ENCODE measurements at places on chromosomes 2 and 18.
A peak's percentile ranks its signal among the peaks of the same experiment; 100 is the strongest.

DNA sequence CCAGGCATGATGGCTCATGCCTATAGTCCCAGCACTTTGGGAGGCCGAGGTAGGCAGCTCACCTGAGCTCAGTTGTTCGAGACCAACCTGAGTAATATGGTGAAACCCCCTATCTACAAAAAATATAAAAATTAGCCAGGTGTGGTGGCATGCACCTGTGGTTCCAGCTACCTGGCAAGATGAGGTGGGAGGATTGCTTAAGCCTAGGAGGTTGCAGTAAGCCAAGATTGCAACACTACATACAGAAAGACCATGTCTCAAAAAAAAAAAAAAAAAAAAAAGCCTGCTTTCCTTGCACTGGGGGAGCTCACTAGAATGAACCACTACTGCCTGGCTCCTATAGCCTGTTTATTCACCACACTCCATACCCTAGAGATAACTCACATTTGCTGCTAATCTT is 7.4 kb upstream of the MAT2A start:
- DNase-seq, result no peak

DNA sequence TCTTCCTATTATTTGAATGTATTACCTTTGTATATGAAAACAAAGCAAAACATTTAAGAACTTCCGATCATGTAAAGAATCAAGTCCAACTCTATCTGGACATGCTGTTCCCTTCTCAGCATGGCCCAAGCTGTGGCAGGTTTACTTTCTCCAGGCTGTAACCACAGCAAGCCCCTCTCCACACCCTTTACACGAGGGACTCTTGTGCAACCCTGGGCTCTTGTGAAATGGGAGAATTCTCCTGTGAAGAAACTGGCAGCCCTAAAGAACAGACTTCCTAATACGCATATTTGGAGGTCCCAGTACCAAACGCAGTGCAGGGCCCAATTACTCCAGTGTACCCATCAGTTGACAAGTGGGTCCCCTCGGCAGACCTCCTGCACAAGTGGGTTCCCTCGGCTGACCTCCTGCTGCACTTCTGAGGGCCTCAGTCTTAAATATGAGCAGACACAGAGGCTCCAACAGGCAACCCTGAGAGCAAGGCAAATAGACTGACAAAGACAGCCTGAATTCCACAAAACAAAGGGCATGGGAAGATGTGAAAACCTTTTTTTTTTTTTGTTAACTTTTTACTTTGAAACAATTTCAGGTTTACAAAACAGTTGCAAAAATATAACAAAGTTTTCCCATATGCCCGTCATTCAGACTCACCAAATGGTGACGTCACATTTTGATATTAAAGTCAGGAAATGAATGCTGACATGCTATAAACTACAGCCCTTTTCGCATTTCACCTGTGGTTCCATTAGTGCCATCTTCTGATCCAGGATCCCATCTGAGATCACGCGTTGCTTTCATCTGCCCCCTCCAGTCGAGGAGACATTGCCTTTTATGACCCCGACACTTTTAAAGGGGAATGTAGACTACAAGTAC is 78.2 kb downstream of the FBXO15 start:
- no peak for DNase-seq

GRCh38 chr2:36376319-36376765 is 20.8 kb downstream of the CRIM1 start:
- DNase-seq, result no peak

DNA sequence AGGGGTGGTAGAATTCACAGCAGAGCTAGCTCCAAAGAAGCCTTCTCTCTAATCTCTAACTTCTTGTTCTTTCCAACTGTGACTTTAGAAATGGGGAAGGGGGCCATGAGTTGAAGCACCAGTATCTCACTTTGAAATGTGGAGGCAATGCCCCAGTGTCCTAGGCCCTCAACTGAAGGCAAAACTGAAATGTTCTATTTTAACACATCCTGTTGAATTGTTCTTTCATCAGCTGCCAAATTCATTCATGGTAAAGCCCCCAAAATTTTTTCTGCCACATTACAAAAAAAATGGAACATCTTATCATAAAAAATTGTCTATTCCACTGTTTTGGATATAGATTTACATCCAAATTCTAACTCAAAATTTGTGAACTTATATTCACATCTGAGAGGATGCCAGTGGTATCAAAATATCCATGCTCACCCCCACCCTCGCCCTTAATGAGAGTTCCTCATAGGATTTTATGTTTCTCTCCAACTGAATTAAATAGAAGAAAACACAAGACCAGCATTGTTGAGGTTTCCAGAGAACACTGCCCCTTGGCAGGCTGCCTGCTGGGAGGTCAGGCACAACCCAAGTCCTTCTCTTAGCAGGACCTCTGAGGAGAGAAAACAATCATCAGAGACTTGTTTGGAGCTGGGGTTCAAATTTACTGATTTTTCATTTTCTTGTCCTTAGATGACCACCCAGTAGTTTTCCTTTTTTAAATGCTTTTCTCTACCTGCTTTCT is 147.4 kb upstream of the PGAP1 start:
- no peak for DNase-seq

GRCh38 chr2:125427721-125428315 is 1228.1 kb upstream of the GYPC start:
- DNase-seq, result no peak

DNA sequence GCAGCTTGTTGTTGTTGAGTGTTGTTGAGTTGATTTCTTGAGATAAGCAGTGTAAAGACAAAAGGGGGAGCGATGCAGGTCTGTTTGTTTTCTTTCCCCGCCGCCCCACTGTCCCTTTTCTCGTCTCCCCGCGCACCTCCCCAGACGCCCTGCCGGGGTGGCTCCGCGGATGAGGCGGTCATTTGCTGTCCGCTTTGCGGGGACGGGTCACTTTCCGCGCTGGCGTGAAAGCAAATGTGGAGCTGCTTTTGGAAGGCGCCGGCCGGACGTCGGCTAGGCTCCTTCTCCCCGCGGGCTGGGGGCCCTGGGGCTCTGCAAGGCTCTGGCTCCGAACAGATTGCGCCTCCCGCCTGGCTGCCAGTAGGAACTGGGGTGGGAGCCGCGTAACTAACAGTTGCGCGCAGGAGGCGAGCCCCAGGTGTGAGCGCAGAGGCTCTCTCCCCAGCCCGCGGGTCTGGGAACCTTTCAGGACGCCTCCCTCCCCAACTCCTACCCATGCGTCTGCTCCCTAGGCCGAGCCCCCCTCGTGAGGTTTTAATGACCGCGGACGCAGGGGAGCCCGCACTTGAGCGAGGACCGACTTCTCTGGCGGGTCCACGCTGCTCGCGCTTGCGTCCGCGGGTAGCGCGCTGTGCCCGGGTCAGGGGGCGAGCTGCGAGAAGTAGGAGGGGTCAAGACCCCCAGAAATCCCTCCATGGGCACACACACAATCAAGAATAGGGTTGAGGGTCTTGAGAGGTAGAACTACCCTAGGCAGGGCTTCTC is 146.6 kb downstream of the MEIS1 start:
- peak; percentile 47 for DNase-seq

DNA sequence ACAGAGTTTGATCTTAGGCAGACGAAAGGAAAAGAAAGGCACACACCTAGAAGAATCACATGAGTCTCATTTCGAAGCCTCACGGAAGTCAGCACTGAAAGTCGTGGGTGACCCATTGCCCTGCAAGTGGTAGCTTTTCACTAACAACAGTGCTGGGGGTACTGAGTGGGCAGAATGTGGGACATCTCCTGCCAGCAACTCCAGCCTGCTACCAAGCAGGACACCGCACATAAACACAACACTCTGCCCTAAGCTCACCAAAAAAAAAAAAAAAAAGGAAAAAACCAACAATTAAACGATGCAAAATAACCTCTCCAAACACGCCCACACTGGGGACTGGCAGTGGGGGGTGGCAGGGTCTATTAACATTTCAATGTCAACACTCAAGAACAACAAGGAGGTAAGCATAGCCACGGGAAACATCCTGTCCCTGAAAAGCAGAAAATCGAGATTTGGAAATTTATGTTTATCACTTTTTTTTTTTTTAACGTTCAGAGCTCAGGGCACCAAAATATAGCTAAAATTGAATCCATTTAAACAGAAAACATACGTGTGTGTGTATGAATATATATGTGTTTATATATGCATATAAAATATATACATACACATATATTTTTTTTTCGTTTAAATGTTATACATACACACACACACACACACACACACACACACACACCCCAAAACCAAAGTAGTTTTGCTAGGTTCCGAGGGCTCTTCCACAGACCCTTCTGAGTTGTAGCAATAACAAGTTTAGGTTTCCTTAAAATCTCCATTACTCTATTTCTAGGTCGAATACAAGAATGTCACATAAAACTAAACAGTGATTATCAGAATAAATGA is 2.2 kb downstream of the INO80D start:
- DNase-seq, result no peak

GRCh38 chr18:11955239-11956029 is 25.9 kb upstream of the IMPA2 start:
- no peak for DNase-seq

GRCh38 chr2:160689441-160689840 is 195.8 kb upstream of the RBMS1 start:
- no peak for DNase-seq

- no peak for DNase-seq
Measured at GRCh38 chr2:7094231-7094741, 177.1 kb downstream of the RNF144A start.

GRCh38 chr2:23360571-23361125 is 24.3 kb upstream of the KLHL29 start:
- no peak for DNase-seq

- DNase-seq, result no peak
Measured at GRCh38 chr2:33681364-33681757, 82.3 kb upstream of the FAM98A start.

DNA sequence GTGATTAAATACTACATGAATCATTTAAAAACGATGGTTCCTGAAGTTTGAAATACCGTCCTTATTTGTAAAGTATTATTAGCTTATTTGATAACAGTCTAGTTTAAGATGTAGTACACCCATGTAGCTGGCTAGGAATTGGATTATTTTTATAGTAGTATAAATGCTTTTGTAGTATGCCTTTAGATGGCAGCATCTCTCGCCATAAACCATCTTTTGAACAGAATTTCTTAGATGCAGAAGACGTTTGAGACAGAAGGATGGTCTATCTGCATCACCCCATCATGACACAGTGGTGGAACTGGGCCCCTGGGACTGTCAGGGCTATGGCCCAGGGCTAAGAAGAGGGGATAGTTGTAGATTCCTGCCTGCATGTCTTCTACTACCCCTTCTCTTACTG is 152.7 kb downstream of the WDSUB1 start:
- no peak for DNase-seq

- DNase-seq, result no peak
Measured at GRCh38 chr2:107258531-107259407, 372.8 kb upstream of the ST6GAL2 start.

- no peak for DNase-seq
Measured at GRCh38 chr2:199316851-199317250, 140.9 kb downstream of the SATB2 start.
